ENCODE measurements at places on chromosomes 12 and 14.

GRCh38 chr14:103932791-103933490 is 4.7 kb downstream of the TDRD9 start:
- DNase-seq = no peak

DNA sequence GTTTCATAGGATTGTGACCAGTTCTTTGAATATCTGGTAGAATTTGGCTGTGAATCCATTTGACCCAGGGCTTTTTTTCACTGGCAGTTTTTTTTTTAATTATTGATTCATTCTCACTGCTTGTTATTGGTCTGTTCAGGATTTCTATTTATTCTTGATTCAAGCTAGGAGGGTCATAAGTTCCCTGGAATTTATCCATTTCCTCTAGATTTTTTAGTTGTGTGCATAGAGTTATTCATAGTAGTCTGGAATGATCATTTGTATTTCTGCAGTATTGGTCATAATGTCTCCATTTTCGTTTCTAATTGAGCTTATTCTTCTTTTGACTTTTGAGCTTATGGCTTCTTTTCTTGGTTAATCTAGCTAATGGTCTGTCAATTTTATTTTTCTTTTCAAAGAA is 291.6 kb downstream of the AKAP6 start:
- DNase-seq = no peak

DNA sequence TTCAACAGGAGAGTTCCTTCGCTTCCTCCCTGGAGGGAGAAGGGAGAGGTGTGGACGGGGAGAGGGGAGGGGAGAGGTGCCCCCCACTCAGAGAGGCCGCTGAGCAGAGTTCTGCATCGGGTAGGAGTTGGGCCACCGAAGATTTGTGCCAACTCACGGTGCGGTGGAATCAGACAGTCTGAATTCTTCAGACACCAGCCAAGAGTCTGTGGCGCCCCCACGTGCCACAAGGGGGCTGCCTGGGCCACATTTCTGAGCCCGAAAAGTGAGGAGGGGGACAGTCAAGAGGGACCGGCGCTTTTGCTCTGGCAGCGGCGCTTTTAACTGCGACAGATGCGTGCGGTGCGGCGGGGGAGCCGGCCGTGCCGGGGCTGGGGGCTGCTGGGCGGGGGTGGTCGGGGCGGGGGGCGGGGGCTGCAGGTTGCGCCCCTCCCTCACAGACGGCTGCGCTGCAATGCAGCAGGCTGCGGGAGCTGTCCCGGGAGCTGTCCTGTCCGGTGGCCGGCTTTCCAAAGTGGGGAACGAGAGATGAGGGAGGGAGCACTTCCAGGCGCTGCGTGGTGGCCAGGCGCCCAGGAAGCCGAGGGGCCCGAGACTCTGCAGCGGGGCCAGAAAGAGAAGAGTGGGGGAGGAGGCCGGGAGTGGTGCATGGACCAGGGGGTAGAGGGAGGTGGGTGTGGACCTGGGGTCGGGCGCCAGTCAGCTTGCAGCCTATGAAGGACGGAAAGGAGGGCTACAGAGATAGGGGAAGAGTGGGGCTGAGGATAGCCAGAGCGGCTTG is 975 bp upstream of the RTL1 start:
- DNase-seq = no peak

DNA sequence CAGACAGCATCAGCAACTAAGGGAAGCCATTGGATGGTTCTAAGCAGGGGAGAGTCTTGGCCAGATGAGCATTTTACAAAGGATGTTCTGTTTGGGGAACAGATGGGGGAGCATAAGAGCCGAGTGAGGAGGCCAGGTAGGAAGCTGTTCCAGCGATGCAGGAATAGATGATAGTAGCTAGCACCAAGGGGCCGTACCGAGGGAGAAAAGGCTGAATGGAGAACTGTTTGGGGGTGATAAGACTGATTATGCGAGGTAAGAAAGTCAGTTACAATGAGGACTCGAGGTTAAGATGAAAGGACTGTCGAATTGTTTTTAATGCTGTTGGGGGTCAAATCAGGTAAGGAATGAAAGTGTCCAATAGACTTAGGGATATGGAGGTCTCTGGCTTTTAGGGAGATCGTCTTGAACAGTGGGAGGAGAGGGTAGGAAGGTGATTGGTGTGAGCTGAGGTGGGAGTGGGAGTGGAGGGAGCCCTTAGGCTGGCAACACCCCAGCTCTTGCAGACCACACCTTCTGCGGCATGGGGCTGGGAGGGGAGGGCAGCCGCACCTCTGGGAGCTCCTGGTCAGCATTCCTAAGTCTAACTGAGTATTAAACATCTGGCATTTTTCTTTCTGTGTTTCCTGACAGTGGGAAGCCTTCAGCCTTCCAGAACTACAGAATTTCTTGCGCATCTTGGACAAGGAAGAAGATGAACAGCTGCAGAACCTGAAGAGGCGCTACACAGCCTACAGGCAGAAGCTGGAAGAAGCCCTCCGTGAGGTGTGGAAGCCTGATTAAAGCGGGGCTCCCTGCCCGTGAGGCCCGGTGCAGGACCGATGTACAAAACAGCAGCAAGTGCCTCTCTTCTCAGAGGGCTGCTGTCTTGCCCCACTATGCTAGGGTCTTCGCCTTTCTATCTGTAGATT is 64.8 kb downstream of the GNS start:
- no peak for DNase-seq

DNA sequence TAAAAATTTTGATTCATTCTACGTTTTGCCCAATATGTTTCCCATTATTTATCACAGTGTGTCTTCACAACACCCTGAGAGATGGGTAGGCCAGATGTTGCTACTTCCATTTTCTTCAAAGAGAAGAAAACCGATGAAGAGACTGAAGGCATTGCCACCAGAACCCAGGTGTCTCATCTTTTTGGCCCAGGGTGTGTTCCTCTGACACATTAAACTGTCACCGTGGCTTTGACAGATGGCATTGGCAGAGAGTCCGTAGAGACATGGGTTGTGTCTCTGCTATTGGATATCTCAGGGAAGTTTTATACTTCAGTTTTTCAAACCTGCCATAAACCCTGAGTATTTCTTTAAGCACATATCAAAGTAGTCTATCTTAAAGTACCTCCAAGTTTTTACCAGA is 11.3 kb upstream of the NUDT4 start:
- DNase-seq = no peak

GRCh38 chr12:17158201-17158600 is 552.2 kb upstream of the LMO3 start:
- no peak for DNase-seq

DNA sequence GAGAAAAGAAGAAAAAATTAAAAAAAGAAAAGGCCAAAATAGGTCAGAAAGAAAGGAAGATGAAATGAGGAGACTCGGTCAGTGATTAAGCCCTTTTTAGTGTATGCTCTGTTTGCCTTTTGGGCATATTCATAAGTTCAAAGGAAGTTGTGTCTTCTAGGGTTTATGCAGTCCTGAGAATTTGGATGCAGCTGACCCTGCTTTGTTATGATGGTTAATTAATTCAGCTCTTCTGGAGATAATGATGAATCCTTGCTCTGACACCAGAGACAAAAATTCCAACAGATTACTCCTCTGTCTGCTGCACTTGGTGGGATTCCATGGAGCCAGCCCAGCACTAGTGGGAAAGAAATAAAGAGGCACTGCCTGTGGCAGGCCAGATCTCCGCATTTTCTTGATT is 4.5 kb upstream of the SLC7A8 start:
- no peak for DNase-seq

- DNase-seq = no peak
Measured at GRCh38 chr12:51171884-51172514, 936 bp downstream of the TFCP2 start.

- no peak for DNase-seq
Measured at GRCh38 chr12:15682826-15683225, 106.4 kb downstream of the EPS8 start.

GRCh38 chr12:16622338-16622737 is 16.4 kb upstream of the LMO3 start:
- no peak for DNase-seq

GRCh38 chr12:130281153-130281799 is 56.4 kb upstream of the PIWIL1 start:
- peak; percentile 35 for DNase-seq

GRCh38 chr14:100850841-100851585 is 25.1 kb downstream of the MEG3 start:
- peak; percentile 73 for DNase-seq

DNA sequence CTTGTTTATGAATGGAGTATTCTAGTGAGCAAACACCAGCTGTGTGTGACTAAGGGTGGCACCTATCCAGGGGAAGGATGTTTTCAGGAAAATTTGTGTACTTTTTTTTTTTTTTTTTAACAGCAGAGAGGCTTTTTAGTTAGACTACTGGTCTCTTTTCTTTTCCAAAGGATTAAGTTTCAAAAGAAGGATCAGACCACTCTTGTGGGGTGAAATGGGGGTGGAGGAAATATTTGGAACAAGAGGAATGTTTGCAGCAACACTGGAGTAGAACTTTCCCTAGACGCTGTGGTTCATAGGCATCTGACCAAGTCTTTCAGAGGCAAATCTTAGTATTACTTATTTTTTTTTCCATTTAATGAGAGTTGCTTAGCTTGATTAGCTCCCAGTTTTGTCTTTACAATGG is 21.1 kb downstream of the NUBPL start:
- DNase-seq = no peak

GRCh38 chr12:52278575-52279421 is 4.4 kb downstream of the KRT86 start:
- DNase-seq = peak; percentile 62

DNA sequence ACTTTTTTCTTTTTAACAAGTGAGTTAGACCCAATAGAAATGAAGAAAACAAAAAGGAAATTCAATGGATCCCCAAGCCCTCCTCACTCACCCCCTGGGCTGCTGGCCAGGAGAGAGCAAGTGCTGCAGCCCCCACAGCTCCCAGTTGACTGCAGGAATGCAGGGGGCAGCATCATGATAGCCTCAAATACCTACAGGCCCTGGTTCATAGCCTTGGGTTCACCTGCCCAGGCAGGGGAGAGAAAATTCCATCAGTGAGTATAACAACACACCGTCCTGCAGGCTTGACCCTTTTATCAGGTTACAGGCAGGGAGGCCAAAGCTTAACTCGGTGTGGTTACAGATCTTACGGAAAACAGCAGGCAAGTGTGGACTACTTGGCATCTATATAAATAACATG is 76.3 kb downstream of the PHLDA1 start:
- DNase-seq = no peak

- DNase-seq = peak; percentile 77
Measured at GRCh38 chr12:52879394-52880351, 25.2 kb downstream of the KRT8 start.

- peak; percentile 26 for DNase-seq
Measured at GRCh38 chr12:21656905-21657325, 727 bp downstream of the LDHB start.

DNA sequence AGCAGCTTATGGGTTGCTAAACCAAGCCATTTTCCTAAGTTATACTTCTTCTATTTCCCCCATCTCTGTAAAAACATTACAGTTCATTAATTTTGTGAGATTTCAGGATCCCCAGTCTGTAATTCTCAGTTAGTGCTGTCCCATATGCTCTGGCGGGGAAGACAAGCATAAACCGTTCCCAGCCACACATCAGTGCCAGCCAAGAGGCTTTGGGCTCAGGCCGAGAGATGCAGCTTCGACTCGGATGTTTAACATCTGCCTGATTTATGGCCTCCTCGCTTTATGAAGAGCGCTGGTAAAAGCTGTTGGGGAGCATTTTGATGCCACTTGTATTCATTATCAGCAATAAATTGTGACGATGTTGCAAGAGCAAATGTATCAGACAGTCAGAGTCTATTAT is 349.1 kb upstream of the CCDC196 start:
- DNase-seq = no peak

GRCh38 chr14:43116341-43116740 is 1390.7 kb downstream of the FSCB start:
- no peak for DNase-seq

- DNase-seq = no peak
Measured at GRCh38 chr12:94710933-94711332, 60.6 kb upstream of the TMCC3 start.

DNA sequence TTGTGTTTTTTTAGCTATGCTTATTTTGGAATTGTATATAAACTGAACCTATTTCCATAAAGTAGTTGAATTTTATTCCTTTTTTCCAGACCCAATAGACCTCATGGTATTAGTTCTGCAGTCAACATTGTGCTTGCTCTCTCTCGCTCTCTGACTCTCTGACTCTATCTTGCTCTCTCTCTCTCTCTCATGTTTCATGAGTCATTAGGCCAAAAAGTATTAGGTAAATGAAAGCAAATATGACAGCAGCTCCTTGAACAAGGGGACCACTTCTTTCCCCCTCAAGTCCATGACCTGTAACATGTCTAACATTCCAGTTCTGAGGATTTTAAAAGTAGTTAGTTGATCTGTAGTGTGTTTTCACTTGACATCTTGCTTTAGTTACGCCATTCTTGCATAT is 14.0 kb upstream of the C12orf71 start:
- DNase-seq = no peak

DNA sequence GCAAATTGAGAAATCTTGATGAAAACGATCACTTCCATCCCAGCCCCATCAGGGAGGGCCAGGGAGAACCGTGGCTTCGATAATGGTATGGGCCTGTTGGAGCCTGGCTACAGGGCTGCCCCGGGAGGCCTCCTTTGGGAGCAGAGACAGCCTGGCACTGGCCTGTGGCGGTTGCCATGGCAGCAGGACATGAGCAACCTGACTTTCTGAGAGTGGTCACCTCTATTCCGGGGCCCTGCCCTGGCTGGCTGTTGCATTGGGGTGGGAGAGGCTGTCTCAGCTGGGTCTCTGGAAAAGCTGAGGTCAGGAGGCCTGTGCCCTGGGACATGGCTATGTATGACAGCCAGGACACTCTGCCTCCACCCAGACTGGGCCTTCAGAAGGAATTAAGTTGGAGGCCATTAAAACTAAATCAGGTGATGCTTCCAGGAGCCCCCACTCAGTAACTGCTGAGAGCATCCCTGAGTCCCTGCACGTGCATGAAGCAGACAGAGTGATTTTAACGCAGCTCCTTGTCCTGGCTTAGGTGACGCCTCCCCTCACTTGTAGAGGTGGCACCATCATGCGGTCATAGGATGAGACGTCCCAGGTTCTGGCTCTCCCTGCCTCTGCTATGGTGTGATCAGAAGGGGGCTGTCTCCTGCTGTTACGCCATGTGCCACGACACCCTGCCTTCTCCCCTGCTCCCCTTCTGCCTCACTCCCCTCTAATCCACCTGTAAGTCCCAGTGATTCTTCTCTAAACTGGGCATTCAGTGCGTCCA is 126.3 kb downstream of the SLC25A47 start:
- DNase-seq = no peak

DNA sequence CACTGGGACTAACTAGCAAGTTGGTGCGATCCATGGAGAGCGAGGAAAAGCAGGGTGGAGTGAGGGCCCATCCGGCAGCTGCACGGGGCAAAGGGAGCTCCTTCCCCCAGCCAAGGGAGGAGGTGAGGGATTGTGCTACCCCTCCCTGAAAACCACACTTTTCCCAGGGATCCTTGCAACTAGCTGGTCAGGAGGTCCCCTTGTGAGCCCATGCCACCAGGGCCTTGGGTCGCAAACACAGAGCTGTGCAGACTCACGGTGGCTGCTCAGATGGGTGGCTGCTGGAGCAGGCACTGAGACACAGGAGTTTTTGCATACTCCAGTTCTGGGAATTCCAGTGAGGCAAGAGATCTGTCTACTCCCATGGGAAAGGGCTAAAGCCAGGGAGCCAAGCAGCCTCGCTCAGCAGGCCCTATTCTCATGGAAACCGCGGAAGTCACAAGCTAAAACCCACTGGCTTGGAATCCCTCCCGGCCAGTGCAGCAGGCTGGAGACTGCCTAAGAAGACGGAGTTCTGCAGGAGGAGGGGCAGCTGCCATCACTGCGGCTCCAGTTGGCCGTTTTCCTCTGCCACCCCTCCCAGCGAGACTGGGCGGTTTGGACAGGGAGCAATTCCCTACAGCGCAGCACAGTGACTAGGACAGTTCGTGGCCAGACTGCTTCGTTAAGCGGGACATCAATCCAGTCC is 10.9 kb upstream of the ZNF705A start:
- no peak for DNase-seq
